ENCODE measurements at places on chromosomes 12 and 14.

GRCh38 chr12:91921555-91921954, 224.1 kb downstream of the BTG1 start:
- DNase-seq, result no peak

- no peak for DNase-seq
Observed at GRCh38 chr12:66036317-66036716, 94.2 kb downstream of the LLPH start.

DNA sequence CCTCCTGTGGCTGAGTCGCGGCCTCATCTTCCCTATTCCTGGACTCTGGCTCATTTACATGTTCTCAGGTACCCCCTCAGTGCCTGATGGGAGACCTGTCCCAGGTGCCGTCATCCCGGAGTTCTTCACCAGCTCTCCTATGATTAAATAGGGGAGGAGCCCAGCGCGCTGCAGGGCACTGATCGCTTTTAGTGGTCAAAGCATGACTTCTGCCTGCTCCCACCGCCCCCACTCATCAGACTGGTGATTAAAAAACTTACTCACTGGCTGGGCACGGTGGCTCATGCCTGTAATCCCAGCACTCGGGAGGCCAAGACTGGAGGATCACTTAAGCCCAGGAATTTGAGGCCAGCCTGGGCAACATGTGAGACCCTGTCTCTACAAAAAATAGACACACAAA, 85.9 kb downstream of the FOXN4 start:
- DNase-seq, result no peak

GRCh38 chr14:78310272-78310671, 140.1 kb downstream of the NRXN3 start:
- DNase-seq, result no peak

DNA sequence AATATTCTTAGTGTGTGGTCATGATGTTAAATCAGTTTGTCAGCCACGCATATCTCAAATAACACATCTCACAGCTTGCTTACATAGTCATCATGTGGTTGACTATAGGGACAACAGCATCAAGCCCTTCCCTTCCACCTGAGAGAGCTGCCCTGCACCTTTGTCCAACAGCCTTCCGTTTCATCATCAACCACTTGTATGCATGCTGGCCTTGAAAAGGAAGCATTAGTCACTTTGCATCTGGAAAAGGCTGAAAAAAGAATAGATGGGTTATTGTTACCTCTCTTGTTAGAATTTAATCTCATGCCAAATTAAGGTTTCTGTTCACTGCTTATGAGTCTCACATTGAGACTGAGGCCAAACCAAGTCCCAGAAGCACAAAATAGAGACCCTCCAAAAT, 1586.5 kb upstream of the SEL1L start:
- no peak for DNase-seq

Data from activated CD8-positive, alpha-beta memory T cell treated with anti-CD3 and anti-CD28 coated beads for 1 hour (primary cell).